Pancreas (tissue), 10 donors: ENCODE measurements at places on chromosomes 5 and 9.

GRCh38 chr9:78879324-78880100, 582.6 kb downstream of the PSAT1 start:
- no peak overlapping the region for H3K27ac ChIP-seq
- H3K27me3 ChIP-seq = no peaks in the 10 kb centered on the region
- DNase-seq = no peak
- H3K36me3 ChIP-seq = no peaks in the 10 kb centered on the region
- no peak overlapping the region for H3K4me3 ChIP-seq

DNA sequence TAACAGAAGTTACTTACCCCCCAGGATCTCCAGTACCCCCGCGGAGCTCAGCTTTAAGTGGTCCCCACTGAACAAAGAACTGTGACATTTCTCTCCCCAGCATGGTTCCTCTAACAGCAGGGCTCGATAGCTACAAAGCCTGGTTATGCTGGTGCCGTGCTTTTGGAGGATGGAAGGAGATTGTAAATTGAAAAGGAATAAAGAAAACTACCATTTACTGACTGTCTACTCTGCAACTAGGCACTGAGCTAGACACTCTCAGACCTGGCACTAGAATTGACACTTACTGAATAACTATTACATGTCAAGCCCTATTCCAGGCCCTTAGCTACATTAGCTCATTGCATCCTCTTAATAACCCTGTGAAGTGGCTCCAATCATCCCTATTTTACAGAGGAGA, 145.3 kb downstream of the TTLL11 start:
- H3K4me3 ChIP-seq = no peak overlapping the region
- H3K27me3 ChIP-seq = no peaks in the 10 kb centered on the region
- no peaks in the 10 kb centered on the region for H3K4me1 ChIP-seq
- no peaks in the 10 kb centered on the region for H3K36me3 ChIP-seq

DNA sequence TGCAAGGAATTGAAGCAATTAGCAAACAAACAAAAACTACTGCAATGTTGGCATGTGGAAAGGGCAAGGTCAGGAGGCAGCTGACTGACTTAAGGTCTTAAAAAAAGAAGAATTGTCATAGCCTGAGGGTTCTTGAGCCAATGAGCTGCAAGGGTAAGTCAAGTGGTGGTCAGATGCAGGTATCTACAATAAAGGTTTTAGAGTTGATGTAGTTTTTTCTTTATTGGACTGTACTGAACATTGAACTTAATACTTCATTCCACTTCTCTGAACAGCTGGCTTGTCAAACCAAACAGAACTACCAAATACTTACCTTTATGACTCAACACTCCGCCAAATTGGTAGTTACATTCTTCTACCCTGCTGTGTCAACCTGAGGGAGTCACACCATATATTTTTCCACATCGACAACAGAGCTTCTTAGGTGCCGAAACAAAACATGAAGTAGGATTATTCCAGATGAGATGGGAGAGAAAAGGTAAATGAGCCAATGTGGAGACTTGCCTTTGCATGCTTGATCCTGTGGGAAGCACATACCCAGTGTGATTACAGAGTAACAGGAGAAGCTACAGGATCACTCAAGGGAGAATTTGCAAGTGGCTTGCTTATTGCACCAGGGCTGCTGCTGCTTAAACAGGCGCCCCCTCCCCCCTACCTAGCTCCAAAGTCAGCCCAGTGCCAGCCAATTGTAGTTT, 35.3 kb downstream of the EQTN start:
- no peaks in the 10 kb centered on the region for H3K4me1 ChIP-seq
- H3K36me3 ChIP-seq = no peaks in the 10 kb centered on the region

DNA sequence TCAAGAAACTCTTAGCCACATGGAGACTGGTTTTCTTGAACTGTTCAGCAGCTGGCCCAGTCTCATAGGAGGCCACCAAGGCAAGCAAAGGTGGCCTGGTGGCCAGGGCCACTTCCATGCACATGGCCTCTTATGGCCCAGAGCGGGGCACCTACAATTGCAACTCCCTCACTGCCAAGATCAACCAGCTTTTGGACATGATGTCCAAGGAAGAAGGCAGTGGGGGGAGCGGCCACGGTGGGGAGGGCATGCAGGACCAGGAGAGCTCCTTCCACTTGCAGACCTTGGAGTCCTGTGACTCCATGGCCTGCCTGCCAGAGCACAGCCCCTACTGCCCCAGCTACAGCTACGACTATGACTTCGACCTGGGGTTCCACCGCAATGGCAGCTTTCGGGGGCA, 398.9 kb upstream of the PTPRD start:
- no peak for DNase-seq
- no peak overlapping the region for H3K4me3 ChIP-seq
- H3K27me3 ChIP-seq = no peaks in the 10 kb centered on the region
- H3K27ac ChIP-seq = no peak overlapping the region

DNA sequence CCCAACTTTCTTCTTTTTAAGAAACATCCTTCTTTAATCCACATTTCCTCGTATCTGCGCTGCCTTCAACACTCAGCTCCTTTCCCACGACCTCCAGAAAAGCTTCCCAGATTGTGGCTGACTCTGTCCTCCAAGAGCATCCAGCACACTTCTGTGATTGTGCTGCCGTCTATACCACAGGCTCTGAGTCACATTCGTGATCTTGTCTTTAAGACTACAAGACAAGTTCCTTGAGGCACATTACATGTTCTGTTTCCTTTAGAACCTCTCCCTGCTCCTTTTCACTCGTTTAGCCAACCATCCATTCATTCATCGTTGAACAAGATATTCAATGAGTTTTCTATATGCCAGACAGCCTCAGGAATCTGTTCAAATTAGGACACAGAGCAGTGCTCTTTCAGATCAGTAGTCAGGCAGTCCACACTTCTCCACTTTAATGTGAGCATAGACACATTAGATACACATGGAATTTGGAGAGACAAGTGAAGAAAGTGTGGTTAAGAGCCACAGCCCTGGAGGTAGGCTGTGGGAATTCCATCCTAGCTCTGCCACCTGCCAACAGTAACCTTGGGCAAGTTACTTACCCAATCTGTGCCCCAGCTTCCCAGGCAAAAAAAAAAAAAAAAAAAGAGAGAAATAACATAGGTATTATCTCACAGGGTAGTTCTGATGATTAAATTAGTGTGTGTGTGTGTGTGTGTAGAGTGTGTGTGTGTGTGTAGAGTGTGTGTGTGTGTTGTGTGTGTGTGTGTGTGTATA, 18.9 kb downstream of the WHRN start:
- H3K4me3 ChIP-seq = no peak overlapping the region
- DNase-seq = no peak
- H3K4me1 ChIP-seq = no peaks in the 10 kb centered on the region
- no peaks in the 10 kb centered on the region for H3K36me3 ChIP-seq

GRCh38 chr5:154575546-154576428, 97.8 kb upstream of the HAND1 start:
- no peaks in the 10 kb centered on the region for H3K36me3 ChIP-seq
- DNase-seq = no peak

DNA sequence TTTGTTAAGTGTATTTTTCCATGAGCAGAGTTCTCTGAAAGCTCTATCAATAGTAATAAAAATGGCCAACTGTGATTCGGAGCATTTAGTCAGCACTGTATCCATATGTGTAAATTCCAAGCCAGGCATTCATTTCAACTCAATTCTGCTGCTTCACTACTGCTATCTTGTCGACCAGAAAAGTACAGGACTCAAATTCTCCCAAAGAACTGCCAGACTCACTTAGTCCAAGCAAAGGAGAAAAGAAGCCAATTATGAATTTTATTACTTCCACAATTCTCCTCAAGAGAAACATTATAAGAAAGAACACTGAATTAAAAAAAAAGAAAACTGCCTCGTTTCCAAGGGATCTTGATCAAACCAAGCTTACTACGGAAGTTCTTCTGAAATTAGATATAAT, 906.3 kb upstream of the DMAC1 start:
- DNase-seq = no peak
- H3K4me1 ChIP-seq = no peaks in the 10 kb centered on the region
- H3K27me3 ChIP-seq = no peaks in the 10 kb centered on the region
- no peaks in the 10 kb centered on the region for H3K36me3 ChIP-seq
